Left lung (tissue), 14 donors: ENCODE measurements at places on chromosomes 7 and 10.
A peak's percentile ranks its signal among the peaks of the same experiment; 100 is the strongest.

GRCh38 chr10:100744987-100745881 is at the start of gene PAX2:
TSS of gene PAX2 (plus strand) at chr10:100745582. CDS start at chr10:100746261, 679 bp downstream.
- H3K27me3 ChIP-seq, result peaks cover 100% of the 10 kb centered on the region
- H3K36me3 ChIP-seq, result no peaks in the 10 kb centered on the region
- peaks cover 4% of the 10 kb centered on the region for H3K4me1 ChIP-seq
- no peak within 1 kb of the TSS for H3K27ac ChIP-seq
- no peak for DNase-seq
- H3K4me3 ChIP-seq, result no peak within 1 kb of the TSS

- DNase-seq, result no peak
- H3K36me3 ChIP-seq, result no peaks in the 10 kb centered on the region
- H3K4me1 ChIP-seq, result peaks cover 18% of the 10 kb centered on the region
These were observed 2.4 kb downstream of the CD36 start for GRCh38 chr7:80640846-80641245.

- no peaks in the 10 kb centered on the region for H3K4me1 ChIP-seq
- no peaks in the 10 kb centered on the region for H3K36me3 ChIP-seq
- no peak overlapping the region for H3K4me3 ChIP-seq
- H3K27ac ChIP-seq, result no peak overlapping the region
These were observed 240.6 kb upstream of the SEMA3C start for GRCh38 chr7:81159402-81159801.

GRCh38 chr7:16298221-16298620 is 123.1 kb downstream of the CRPPA start:
- H3K4me1 ChIP-seq, result no peaks in the 10 kb centered on the region
- no peak overlapping the region for H3K27ac ChIP-seq

- H3K27me3 ChIP-seq, result no peaks in the 10 kb centered on the region
- peak within 1 kb of the TSS; percentile 79 for H3K27ac ChIP-seq
- H3K4me3 ChIP-seq, result peak within 1 kb of the TSS; percentile 79
- H3K36me3 ChIP-seq, result no peaks in the 10 kb centered on the region
- peaks cover 8% of the 10 kb centered on the region for H3K4me1 ChIP-seq
These were observed at the start of gene GALNT11 for GRCh38 chr7:152025077-152025936. TSS of gene GALNT11 (plus strand) at chr7:152025674. CDS start at chr7:152094228, 68,554 bp downstream.

- H3K27me3 ChIP-seq, result no peaks in the 10 kb centered on the region
- H3K4me3 ChIP-seq, result peak overlapping the region; percentile 55
- DNase-seq, result no peak
- H3K36me3 ChIP-seq, result no peaks in the 10 kb centered on the region
These were observed 2.8 kb downstream of the SRGN start for GRCh38 chr10:69090685-69091084.

DNA sequence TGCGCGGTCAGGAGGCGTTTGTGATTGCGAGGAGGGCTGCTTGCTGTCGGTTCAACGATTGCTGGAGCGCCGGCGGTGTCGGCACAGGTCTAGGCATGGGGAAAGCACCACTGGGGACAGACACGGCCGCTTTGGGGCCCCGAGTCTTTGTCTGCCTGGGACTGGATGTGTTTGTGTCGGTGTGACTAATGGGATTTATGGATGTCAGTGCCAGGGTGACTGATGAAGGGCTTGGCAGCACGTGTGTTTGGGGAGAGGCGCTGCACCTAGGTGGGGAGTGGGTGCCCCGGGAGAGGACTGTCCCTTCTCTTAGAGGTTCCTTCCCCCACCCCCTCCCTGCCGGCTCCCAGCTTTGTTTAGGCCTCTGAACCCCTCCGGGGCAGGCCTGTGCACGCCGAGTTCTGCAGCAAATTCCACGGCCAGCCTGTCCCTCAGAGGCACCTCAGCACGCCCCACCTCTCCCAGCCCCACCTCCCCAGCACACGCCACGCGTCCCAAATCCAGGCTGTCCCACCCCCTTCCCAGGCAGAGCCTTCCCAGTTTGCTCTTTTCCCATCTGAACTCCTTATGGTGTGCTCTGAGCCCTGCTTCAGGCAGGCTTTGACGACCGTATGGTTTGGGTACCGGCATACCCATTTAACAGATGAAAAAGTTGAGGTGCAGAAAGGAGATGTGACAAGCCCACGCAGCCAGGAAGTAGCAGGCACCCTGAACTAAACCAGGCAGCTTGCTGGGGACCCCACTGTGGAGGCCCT is 6.4 kb upstream of the TNRC18 start:
- peak overlapping the region; percentile 100 for H3K27ac ChIP-seq
- no peak for DNase-seq
- peaks cover 16% of the 10 kb centered on the region for H3K27me3 ChIP-seq
- peak overlapping the region; percentile 67 for H3K4me3 ChIP-seq
- peaks cover 21% of the 10 kb centered on the region for H3K4me1 ChIP-seq

GRCh38 chr10:131833446-131834080 is 67.2 kb upstream of the PPP2R2D start:
- no peak overlapping the region for H3K4me3 ChIP-seq
- H3K36me3 ChIP-seq, result no peaks in the 10 kb centered on the region
- peak; percentile 17 for DNase-seq
- H3K27ac ChIP-seq, result no peak overlapping the region

DNA sequence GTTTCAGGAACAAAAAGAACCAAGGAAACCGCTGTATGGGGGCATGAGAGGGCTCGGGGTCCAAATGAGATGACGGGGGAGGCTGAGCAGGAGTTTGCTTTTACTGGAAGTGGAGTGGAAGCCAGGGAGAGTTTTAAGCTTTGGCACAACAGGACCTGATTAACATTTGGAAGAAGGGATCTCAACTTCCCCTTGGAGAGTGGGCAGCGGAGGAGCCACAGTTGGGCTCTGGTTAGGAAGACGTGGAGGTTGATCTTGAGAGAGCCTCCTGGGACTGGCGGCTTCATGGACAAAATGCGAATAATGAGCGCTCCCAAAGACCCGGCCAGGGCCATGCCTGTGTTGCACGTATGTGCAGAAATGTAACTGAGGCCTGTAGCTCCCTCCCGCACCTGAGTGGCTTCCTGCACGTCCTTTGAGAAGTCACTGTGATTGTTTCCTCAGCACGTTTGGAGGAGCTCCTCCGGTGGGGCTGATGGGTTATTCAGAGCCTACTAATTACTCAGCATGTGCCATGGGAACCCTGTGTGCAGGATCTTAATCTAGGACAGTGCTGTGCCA is 595.3 kb upstream of the MGMT start:
- H3K27me3 ChIP-seq, result no peaks in the 10 kb centered on the region
- no peak overlapping the region for H3K27ac ChIP-seq
- DNase-seq, result no peak
- no peaks in the 10 kb centered on the region for H3K36me3 ChIP-seq
- H3K4me3 ChIP-seq, result no peak overlapping the region
- H3K4me1 ChIP-seq, result no peaks in the 10 kb centered on the region

DNA sequence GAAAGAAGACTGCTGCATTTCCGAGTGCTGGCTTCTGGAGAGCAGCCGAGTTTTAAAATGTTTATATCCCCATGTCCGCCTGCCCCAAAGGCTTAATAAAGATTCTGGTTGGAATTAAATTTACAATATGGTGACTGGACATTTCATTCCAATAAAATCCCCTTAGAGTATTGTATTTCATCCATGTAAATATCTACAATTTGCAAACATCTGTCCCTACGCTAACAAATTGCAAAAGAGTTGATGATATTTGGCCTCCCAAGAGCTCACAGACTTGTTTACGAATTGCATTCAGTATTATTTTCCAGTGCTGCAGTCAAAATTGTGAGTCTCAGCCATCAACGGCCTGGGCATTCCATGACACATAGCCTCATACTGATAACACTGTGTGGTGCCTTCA is 50.1 kb downstream of the PLEKHS1 start:
- no peak for DNase-seq
- no peak overlapping the region for H3K4me3 ChIP-seq
- H3K27me3 ChIP-seq, result no peaks in the 10 kb centered on the region
- peaks cover 5% of the 10 kb centered on the region for H3K4me1 ChIP-seq

DNA sequence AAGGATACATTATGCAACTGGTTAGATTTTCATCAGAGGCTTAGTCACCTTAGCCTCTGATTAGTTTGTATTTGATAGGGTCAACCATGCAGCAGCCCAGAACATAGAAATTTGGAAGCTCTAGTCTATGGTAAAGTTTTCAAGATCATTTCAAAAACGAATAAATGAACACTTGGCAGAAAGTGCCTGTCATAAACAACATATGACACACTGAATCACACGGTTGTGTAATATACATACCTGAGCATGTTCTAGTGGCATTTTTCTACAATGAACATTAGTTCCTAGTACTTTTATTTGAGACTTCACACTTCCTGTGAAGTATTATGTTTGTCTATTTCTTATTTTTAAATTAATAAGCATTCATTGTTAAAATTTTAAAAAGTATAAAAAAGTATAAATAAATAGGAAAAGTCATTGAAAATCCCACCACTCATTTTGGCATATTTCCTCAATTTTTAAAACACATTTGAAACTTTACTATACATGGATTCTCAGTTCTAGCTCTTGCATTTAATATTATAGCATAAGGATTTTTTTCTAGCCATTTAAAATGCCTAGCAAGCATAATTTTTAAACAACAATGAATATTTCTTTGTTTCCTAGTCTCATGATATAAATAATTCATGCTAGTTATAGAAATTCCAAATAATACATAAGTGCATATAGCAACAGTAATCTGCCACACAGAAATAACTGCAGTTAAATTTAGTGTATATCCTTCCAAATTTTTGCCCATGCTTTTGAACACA is 25.7 kb upstream of the PRPS1L1 start:
- no peak overlapping the region for H3K27ac ChIP-seq
- no peaks in the 10 kb centered on the region for H3K27me3 ChIP-seq
- DNase-seq, result no peak
- no peaks in the 10 kb centered on the region for H3K4me1 ChIP-seq
- H3K4me3 ChIP-seq, result no peak overlapping the region
- no peaks in the 10 kb centered on the region for H3K36me3 ChIP-seq

DNA sequence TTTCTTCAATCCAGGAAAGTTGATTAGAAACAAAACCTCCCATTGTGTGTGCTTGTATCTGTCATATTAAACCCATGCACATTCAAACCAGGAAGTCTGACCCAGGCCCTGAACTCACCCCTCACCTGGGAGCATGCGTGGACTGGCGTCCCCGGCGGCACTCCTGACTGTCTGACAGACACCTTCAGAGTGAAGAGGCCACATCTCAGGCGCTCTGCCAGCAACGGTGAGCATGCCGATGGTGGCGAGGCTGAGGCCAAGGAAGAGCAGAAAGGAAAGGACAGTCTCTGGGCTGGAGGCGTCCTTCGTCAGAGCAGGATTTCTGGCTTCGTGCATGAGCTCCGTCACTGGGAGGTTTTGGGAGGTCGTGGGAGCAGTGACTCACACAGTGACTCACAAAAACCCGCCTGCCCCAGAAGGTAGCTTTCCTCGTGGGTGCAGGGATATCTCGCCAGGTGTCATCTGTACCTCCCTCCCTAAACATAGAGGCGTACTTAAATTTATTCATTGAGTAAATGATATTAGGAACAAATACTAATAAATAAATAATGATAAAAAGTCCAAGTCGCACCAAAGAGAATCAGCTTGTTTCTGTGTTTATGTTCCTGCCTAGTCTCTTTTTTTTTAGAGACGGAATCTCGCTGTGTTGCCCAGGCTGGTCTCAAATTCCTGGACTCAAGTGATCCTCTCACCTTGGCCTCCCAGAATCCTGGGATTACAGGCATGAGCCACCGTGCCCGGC is 13.5 kb downstream of the IQCE start:
- no peaks in the 10 kb centered on the region for H3K27me3 ChIP-seq
- H3K27ac ChIP-seq, result no peak overlapping the region
- H3K4me1 ChIP-seq, result peaks cover 9% of the 10 kb centered on the region
- no peak overlapping the region for H3K4me3 ChIP-seq
- H3K36me3 ChIP-seq, result peaks cover 56% of the 10 kb centered on the region

DNA sequence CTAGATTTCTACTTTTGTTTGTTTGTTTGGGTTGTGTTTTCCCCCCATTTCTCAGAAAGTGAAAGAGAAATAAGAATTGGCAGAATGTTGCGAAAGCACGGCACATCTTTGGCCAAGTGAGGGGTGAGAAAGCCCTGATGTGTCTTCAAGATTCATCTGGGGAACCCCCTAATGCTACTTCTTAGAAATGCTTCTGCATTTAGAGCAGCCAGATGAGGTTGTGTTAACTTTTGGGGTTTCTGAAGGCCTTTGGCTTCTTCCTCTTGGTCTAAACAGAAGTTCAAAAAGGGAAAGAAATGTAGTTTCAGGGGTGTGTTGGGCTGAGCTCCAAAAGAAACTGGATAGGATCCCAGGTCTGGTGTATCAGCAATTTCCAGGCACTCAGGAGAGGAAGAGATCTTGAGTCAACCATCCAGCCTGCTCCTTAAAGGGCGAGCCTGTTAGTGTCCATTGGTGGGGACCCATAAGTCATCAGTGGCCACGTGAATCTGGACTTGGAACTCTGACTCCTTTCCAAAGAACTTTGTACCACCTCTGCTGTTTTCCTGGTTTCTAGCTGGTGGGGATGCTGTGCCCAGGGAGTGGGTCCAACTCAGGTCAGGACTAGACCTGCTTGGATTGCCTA is 6.5 kb downstream of the DUSP5 start:
- peak; percentile 66 for DNase-seq
- H3K27me3 ChIP-seq, result no peaks in the 10 kb centered on the region
- peaks cover 26% of the 10 kb centered on the region for H3K36me3 ChIP-seq
- no peak overlapping the region for H3K4me3 ChIP-seq
- peaks cover 95% of the 10 kb centered on the region for H3K4me1 ChIP-seq

DNA sequence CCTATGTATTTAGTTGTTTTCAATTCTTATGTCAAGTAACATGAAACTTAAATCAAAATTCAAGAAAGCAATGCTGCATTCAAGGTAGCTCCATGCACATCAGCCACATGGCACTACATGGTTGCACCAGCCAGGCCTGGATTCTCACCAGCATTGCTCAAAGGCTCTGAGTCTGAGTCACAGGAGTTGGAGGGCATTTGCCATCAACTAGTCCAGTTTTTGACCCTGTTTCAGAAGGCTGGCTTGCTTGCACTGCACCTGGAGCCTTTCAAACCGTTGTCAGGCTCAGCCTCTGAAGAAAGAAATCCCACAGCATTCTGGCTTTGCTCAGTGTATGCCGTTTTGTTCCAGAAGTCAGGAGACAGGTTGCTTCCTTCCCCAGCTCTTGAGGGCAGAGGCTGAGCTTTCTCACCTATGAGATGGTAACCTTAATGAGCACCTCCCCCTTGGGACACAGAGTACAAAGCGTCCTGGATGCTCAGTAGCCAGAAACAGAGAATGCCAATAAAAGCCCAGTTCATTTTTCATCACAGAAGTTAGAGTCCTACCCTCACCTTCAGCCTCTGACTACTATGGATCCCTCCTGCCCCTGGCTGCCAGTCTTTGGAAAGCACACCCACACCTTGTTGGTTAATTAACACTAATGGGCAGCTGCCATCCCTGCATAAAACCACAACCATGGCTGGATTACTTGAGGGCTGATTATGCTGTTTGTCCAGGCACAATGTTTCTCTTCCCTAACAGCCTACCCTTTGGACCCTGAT is 288.4 kb upstream of the LRRTM3 start:
- no peaks in the 10 kb centered on the region for H3K27me3 ChIP-seq
- H3K36me3 ChIP-seq, result no peaks in the 10 kb centered on the region
- no peak overlapping the region for H3K27ac ChIP-seq
- no peak for DNase-seq
- H3K4me3 ChIP-seq, result no peak overlapping the region
- H3K4me1 ChIP-seq, result no peaks in the 10 kb centered on the region

GRCh38 chr10:10092581-10092980 is 925.1 kb upstream of the CELF2 start:
- H3K4me3 ChIP-seq, result no peak overlapping the region
- H3K36me3 ChIP-seq, result no peaks in the 10 kb centered on the region
- no peak overlapping the region for H3K27ac ChIP-seq
- peak; percentile 49 for DNase-seq
